Uterus (tissue), 4 donors: ENCODE measurements at places on chromosomes 5 and 9. TPM values are rescaled to one million over a fixed set of nuclear protein-coding genes. Genes with fewer than 3 reads are reported as not detected.

DNA sequence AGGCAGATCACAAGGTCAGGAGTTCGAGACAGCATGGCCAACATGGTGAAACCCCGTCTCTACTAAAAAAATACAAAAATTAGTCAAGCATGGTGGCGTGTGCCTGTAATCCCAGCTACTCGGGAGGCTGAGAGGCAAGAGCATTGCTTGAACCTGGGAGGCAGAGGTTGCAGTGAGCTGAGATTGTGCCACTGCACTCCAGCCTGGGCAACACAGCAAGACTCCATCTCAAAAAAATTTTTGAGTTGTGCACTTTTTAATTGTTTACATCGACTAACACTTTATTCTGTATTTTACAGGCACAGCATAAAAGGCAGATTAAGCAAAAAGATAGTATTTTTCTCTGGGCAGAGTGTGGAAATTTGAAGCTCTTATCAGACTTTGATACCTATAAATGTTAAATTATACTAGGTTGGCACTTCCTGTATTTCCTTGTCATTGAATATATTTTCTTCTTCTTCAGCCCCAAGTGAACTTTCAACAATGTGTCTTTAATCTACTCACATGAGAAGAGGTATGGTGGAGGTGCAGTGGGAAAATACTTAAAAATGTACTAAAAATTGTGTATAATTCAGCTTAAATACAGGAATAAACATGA lies 180.6 kb upstream of the ELL2 start:
- H3K27ac ChIP-seq, result no peak overlapping the region
- no peaks in the 10 kb centered on the region for H3K36me3 ChIP-seq
- no peak overlapping the region for H3K4me3 ChIP-seq
- H3K4me1 ChIP-seq, result no peaks in the 10 kb centered on the region

UGT3A2 gene
- total RNA-seq, result not detected

KLF4 gene
- total RNA-seq, result 65.3 TPM

DNA sequence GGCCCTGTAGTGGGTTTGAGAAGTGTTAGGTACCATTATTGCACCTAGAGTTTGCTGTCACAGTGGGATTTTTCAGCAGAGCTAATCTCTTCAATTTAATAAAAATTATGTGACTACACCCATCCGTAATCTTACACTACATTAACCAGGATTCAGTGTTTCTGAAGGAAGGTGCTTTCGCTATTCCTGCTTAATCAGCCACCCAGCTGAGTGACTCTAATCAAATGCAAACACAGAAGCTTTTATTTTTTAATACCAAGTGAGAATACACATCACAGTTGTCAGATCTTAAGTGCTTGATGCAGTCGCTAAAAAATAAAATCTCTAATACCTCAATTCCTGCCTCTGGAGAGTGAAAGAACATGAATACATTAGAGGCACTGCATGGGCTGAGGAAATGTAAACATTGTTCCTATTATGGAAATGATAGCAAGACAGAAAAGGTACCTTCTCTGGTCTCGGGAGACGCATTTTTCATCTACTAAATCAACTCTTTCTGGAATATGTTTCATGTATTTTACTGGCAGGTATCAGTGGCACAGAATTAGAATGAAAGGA lies 125.7 kb downstream of the SEMA6A start:
- no peaks in the 10 kb centered on the region for H3K27me3 ChIP-seq
- H3K4me1 ChIP-seq, result no peaks in the 10 kb centered on the region
- H3K36me3 ChIP-seq, result no peaks in the 10 kb centered on the region
- no peak overlapping the region for H3K4me3 ChIP-seq
- DNase-seq, result no peak

OR1L4 gene
- total RNA-seq, result not detected

ARAP3 gene
- 4.1 TPM for total RNA-seq

DNA sequence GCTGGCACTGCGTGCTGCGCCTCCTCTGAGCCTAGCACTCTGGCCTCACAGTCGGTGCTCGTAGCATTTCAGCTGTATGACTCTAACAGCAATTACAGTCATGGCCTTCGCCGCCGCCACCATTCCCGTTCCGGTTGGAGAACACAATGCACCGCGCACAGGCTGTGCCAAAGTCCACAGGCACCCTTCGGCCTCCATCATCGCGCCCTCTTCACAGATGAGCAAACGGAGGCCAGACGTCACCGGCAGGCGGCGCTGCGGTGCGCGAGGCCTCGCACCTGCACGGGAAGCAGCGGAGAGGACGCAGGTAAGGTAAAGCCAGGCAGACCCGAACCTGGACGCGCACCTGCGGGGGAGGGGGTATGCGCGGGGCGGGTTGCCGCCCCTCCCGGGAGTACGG lies 128.9 kb downstream of the BARX1 start:
- H3K4me3 ChIP-seq, result no peak overlapping the region
- H3K27ac ChIP-seq, result no peak overlapping the region
- no peak for DNase-seq
- no peaks in the 10 kb centered on the region for H3K27me3 ChIP-seq

DNA sequence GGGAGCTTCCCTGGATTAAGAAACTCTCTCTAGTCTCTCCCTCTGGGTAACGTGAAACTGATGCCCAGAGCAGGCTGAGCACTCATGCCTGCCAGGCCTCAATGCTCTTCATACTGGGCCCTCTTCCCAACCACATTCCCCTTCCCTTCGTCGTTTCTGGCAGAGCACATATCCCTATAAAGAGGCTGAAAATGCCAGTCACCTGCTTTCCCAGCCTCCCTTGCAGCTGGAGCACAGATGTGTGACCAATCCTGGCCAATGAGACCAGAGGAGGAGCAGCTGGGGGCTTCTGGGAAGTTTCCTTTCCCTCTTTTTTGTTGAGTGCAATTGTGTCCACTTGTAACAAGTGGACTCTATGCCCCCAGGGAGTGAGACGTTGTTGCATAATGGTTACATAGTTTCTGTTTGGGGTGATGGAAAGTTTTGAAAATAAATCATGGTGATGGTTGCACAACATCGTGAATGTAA lies 30.2 kb upstream of the SMIM23 start:
- DNase-seq, result no peak
- H3K4me1 ChIP-seq, result no peaks in the 10 kb centered on the region
- no peak overlapping the region for H3K27ac ChIP-seq
- H3K27me3 ChIP-seq, result no peaks in the 10 kb centered on the region
- no peaks in the 10 kb centered on the region for H3K36me3 ChIP-seq
- H3K4me3 ChIP-seq, result no peak overlapping the region

DNA sequence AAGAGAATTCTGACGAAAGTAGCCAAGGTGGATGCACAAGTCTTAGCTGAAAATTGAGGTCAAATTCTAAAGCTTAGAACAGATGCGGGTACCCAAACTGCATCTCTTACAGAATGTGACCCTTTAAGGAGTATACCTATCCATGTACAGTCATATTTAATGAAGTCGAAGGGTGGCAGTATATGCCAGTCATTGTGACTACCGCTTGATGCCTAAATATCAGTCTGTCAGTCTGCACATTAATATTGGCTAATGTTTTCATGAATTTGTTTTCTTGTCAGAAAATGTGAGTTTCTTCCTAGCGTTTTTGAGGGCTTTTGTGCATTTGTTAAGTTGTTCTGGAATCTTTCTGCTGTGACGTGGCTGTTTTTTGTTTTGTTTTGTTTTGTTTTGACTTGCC lies 264.5 kb upstream of the ELAVL2 start:
- H3K27ac ChIP-seq, result no peak overlapping the region
- no peak overlapping the region for H3K4me3 ChIP-seq
- no peaks in the 10 kb centered on the region for H3K27me3 ChIP-seq
- no peaks in the 10 kb centered on the region for H3K36me3 ChIP-seq

GRCh38 chr5:43305948-43306565 lies 7.2 kb downstream of the HMGCS1 start:
- no peaks in the 10 kb centered on the region for H3K36me3 ChIP-seq
- H3K27ac ChIP-seq, result no peak overlapping the region
- H3K4me3 ChIP-seq, result no peak overlapping the region
- H3K27me3 ChIP-seq, result no peaks in the 10 kb centered on the region
